Left lobe of liver (tissue), 2 donors: ENCODE measurements at places on chromosomes 12 and 14.

DNA sequence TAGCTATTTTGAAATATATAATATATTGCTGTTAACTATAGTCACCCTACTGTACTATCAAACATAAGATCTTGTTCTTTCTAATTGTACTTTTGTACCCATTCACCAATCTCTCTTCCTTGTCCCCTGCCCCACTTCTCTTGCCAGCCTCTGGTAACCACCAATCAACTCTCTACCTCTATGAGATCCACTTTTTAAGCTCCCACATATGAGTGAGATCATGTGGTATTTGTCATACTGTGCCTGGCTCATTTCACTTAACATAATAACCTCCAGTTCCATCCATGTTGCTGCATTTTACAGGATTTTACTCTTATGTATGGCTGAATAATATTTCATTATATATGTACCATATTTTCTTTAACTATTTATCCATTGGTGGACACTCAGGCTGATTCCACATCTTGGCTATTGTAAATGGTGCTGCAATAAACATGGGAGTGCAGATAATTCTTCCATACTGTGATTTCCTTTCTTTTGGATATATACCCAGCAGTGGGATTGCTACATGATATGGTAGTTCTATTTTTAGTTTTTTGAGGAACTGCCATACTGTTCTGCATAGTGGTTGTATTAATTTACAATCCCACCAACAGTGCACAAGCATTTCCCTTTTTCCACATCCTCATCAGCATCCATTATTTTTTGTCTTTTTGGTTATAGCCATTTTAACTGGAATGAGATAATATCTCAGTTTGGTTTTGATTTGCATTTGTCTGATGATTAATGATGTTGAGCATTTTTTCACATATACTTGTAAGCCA lies 33.5 kb upstream of the SPIC start:
- DNase-seq = no peak

GRCh38 chr14:74459289-74459946 lies 33.4 kb upstream of the SYNDIG1L start:
- DNase-seq = peak; percentile 39

DNA sequence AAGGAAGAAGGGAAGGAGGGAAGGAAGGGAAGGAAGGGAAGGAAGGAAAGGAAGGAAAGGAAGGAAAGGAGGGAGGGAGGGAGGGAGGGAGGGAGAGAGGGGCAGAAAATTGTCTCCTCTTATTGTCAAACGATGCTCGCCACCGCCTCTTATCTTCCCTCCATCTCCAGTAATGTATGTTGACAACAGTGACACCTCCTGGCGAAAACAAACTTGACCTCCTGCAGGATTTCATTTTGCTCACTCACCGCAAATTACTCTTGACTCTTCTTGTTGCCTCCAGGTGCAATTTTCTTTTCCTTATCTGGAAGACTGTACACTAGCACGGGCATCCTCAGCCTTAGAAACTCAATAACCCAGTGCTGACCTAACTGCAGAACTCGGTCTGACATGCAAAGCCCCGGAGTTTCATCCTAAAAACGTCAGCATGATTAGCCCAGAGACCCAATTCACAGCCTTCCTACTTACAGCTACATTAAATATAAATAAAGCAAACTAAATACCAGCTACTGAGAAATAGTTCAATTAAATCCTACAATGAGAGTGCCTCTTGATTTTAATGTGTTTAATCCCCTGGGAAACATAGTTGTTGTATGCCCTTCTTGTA lies 512.4 kb upstream of the TMPO start:
- no peak for DNase-seq

GRCh38 chr12:8985213-8985754 lies 4.1 kb upstream of the KLRG1 start:
- no peak for DNase-seq
